Fibroblast of villous mesenchyme (primary cell): ENCODE measurements at places on chromosomes 4 and X. TPM values are rescaled to one million over a fixed set of nuclear protein-coding genes. Genes with fewer than 3 reads are reported as not detected.

The ASMT gene
- total RNA-seq = not detected in 2 replicates

The CYTL1 gene
- 1.3 TPM in 1 of 2 replicates, not detected in the other for total RNA-seq

The SCARB2 gene
- total RNA-seq = 144 and 181 TPM in 2 replicates

The BCLAF3 gene
- total RNA-seq = 4.8 and 6.5 TPM in 2 replicates

The HTRA3 gene
- 0.86 and 1.3 TPM in 2 replicates for total RNA-seq

The CTSO gene
- 10.8 and 12.2 TPM in 2 replicates for total RNA-seq

The CENPE gene
- total RNA-seq = 15.5 and 19.9 TPM in 2 replicates

The TMEM156 gene
- total RNA-seq = under 0.01 TPM in 1 of 2 replicates, not detected in the other

The HTN1 gene
- under 0.01 TPM in 1 of 2 replicates, not detected in the other for total RNA-seq

The SLC9A7 gene
- total RNA-seq = 39.0 and 46.6 TPM in 2 replicates

The TRO gene
- 16.8 and 17.1 TPM in 2 replicates for total RNA-seq

The FAM9C gene
- total RNA-seq = under 0.01 TPM in 2 replicates

The SPANXA2 gene
- total RNA-seq = not detected in 2 replicates

The CLDN34 gene
- under 0.01 TPM in 1 of 2 replicates, not detected in the other for total RNA-seq

The TEC gene
- 0.32 and 0.43 TPM in 2 replicates for total RNA-seq

The ODAPH gene
- not detected in 2 replicates for total RNA-seq

The ZNF141 gene
- total RNA-seq = 9.5 and 9.7 TPM in 2 replicates

The AMBN gene
- total RNA-seq = not detected in 2 replicates

The TIMP1 gene
- total RNA-seq = 331 and 493 TPM in 2 replicates

The NXF2B gene
- not detected in 2 replicates for total RNA-seq

The HSFX4 gene
- total RNA-seq = not detected in 2 replicates

The SSX3 gene
- total RNA-seq = not detected in 2 replicates

The SRP72 gene
- total RNA-seq = 62.5 and 93.3 TPM in 2 replicates

The TAF9B gene
- 30.6 and 41.5 TPM in 2 replicates for total RNA-seq

The ZFP42 gene
- total RNA-seq = under 0.01 TPM in 1 of 2 replicates, not detected in the other

The POF1B gene
- not detected in 2 replicates for total RNA-seq

The WDR44 gene
- total RNA-seq = 21.9 and 28.9 TPM in 2 replicates

The SMIM31 gene
- not detected in 2 replicates for total RNA-seq

The CSN3 gene
- total RNA-seq = not detected in 2 replicates

The GRIPAP1 gene
- 14.2 and 14.5 TPM in 2 replicates for total RNA-seq
